ENCODE measurements at places on chromosomes 13 and 19.
A peak's percentile ranks its signal among the peaks of the same experiment; 100 is the strongest.

- no peak for DNase-seq
Observed at GRCh38 chr19:4707322-4707721, 16.3 kb downstream of the DPP9 start.

DNA sequence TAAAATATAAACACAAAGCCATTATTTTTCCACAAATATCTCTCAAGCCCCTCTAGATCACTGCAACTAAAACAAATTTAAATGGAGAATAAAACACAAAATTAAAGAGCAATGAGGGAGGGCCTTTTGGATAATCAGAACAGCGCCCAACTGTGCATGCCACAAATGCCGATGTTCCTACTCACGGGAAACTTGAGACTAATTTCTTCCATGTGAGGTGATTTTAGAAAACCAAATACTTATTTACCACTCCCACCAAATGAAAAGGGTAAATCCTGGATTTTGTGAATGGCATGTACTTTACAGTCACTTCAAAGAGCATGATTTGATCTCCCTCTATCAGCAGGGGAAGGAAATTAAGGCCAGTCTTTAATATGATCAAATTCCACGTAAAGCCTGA, 74.8 kb downstream of the SLC7A1 start:
- DNase-seq, result peak; percentile 53

DNA sequence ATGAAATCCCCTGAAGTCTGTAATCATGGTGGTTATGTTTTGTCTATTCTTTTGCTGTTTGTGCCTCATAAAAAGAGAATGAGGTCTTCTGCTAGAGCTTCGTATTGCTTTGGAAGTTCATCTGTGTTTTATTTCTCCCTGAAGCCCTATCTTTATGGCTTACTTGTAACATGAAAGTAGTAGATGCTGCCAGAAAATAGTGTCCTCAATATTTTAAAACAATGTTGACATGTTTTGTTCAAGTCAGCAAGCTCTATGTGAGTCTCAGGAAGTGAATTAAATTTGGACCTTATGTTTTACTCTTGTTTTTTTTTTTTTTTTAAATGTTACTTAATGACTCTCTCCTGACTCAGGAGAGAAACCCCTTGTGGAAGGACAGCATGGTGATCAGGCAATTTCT, 130.5 kb downstream of the B3GLCT start:
- DNase-seq, result no peak

DNA sequence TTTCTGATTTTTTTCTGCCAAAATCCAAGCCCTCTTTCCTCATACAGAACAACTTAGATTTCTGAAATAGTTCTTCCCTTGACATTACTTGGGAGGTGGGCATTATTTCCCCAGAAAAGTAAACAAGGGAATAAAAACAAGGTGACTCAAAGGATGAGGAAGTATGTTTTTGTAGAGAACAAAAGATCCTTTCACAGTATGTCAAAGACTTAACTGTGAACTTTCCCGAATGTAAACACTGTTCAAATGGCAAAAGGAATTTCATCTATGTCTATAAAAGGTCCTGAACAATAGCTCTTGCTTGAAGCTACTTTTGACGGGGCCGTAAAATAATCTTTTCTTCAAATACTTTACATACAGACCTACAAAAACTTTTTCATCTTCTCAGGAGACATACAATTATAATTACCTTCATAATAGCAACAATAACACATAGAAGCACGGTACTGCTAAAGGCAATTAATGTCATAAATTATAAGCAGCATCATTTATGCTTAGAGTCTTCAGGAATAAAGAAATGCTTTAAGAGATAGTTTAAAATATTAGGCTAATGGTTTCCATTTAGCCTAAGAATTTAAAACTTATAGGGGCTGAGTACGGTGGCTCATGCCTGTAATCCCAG, 191.1 kb downstream of the RGCC start:
- peak; percentile 92 for DNase-seq

GRCh38 chr13:79398915-79399314, 7.1 kb downstream of the RBM26 start:
- DNase-seq, result no peak

DNA sequence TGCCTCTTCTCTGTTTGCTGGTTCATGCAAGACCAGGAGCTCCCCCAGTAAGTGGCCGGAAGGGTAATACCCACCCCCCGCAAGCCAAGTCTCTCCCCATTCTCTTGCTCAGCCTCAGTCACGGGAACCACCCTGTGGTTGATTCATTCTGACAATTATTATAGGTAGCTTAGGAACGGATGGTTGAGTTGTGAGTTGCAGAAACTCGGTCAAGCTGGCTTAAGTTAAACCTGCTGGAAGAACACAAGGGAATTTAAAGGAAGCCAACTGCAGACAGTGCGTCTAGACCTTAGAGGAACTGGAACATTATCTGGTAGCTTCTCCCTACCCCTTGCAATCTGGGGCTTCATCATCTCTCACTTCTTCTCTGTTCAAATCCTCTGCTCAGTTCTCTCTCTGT, 8.9 kb downstream of the FPR1 start:
- no peak for DNase-seq
